Hematopoietic multipotent progenitor cell treated with erythropoietin and hydrocortisone succinate and interleukin-3 and kit ligand, for 8 days (in vitro differentiated cells): ENCODE measurements at places on chromosomes 1 and 21.

GRCh38 chr1:22317231-22317919 is 134.3 kb upstream of the ZBTB40 start:
- DNase-seq: no peak

GRCh38 chr1:97726386-97726785 is 194.4 kb downstream of the DPYD start:
- DNase-seq: no peak

DNA sequence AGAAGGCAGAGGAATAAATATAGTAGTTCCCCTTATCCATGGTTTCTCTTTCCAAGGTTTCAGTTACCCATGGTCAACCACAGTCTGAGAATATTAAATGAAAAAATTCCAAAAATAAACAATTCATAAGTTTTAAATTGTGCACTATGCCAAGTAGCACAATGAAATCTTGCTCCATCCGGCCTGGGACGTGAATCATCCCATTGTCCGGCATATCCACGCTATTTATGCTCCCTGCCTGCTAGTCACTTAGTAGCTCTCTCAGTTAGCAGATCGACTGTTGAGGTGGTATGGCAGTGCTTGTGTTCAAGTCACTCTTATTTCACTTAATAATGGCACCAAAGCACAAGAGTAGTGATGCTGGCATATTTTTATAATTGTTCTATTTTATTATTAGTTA is 58.6 kb upstream of the ARHGAP29 start:
- no peak for DNase-seq

DNA sequence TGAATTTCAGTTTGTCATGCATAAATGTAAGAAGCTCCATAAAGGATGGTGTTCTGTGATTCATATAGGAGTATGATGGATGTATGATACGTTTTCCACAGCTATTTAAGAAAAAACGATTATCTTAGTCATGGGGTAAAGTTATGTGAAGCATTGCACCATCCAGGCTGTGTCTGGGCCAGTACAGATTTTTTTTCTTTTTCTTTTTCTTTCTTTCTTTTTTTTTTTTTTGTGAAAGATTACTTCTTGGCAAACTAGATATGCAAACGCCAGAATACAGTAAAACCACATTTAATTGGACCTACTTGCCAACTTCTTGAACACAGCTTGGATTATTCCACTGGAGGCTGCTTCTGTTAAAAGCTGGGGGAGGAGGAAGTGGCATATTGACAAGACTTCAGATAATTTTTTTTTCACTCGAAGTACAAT is 14.9 kb downstream of the ZBTB18 start:
- DNase-seq: no peak

GRCh38 chr1:18537386-18538306 is 56.9 kb downstream of the KLHDC7A start:
- DNase-seq: no peak

GRCh38 chr1:222073307-222073995 is 331.6 kb upstream of the DUSP10 start:
- DNase-seq: no peak

DNA sequence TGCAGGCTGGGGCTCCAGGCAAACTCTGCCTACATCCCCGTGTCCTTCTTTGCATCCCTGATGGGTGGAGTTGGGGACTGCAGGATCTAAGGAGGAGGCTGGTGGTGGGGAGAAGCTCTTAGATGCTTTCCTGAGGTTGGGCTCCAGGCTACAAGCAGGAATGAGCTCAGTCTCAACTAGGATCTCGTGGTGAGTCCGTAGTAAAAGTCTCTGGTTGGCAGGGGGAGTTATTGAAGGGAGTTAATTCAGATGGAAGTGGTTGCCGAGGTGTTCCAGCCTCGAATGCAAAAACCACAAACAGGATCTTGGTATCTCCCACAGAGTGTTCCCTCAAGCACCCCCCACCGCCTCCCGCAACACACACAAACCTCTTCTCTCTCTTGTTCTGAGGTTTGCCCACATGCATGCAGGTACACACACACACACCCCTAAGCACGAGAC is 35.0 kb downstream of the TMCC2 start:
- no peak for DNase-seq

- DNase-seq: no peak
Observed at GRCh38 chr1:223212441-223212840, 69.4 kb upstream of the TLR5 start.

- no peak for DNase-seq
Observed at GRCh38 chr1:242525360-242525722, 844 bp upstream of the PLD5 start.

- no peak for DNase-seq
Observed at GRCh38 chr1:169070958-169071357, 35.5 kb upstream of the ATP1B1 start.
